ENCODE measurements at places on chromosomes 1 and 21.
A peak's percentile ranks its signal among the peaks of the same experiment; 100 is the strongest.

DNA sequence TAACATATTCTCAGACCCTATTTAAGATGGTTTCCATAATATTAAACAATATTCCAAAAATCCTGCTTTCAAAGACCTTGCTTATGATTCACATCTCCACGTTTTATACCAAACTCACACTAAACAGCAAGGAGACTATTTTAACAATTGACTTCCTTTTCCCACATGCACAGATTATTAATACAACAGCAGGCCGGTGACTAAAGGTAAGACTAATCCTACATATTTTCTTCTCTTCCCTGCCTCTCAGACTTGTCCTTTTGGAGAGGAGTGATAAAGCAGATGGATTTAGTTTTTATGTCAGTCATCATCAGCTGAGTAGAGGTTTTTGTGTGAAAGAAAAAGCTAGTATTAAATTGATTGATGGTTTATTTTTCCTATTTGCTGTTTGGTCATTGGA lies 400.6 kb downstream of the NTNG1 start:
- DNase-seq = no peak

GRCh38 chr1:94793296-94793656 lies 26.9 kb upstream of the SLC44A3 start:
- no peak for DNase-seq

DNA sequence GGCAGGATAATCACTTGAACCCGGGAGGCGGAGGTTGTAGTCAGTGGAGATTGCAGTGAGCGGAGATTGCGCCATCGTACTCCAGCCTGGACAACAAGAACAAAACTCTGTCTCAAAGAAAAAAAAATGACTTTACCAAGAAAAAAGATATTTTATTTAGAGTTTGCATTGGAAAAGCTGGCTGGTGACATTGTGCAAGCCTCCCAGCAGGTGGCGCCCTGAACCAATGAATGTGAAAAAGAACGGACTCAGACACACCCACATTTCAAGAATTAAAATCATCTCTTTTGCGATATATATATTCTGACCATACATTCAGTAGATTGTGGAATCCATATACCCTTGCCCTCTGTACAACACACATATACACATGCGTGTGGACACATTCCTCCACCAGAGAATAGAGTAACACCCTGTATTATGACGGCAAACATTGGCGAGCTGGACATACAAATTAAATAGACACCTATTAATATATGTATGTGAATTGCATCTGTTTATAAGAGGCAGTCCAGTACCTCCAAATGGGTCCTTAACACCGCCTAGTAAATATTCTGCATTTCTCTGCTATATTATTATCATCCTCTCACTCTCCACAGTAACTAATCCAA lies 39.0 kb upstream of the CADM3 start:
- DNase-seq = peak; percentile 50

GRCh38 chr1:8602471-8603219 lies 214.8 kb downstream of the RERE start:
- no peak for DNase-seq

DNA sequence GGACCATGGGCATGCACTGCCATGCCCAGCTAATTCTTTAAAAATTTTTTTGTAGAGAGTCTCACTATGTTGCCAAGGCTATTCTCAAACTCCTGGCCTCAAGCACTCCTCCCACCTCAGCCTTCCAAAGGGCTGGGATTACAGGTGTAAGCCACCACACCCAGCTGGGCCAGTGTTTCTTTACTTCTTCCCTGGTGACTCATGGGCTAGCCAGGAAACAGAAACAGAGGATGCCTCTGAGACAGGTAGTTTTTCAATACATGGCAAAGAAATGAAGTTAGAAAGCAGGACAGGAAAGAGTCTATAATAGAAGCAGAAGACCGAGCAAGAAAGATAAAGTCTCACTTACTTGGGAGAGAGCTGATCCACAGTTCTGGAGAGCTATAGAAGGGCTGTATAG lies 7.6 kb upstream of the C1orf74 start:
- DNase-seq = no peak

- no peak for DNase-seq
Measured at GRCh38 chr1:100415498-100415778, 63.1 kb downstream of the CDC14A start.

- DNase-seq = no peak
Measured at GRCh38 chr1:158285756-158286241, 3.9 kb upstream of the CD1C start.

DNA sequence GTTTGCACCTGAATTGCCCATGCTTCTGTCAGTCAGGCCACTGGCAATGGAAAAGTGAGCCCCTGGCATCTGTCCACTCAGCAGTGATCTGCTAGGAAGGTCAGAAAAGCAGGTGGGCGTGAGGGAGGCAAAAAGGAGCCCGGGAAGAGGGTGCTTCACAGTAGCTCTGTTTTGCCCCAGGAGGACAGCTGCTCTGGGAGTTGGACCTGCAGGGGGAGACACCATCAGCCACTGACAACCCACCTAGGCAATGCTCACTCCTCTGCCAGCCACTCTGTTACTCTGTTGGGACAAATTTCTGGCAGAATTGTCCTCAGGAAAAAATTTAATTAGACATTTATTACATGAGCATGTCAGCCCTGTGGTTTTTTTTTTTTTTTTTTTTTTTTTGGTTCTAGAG lies 146.4 kb downstream of the LRIG2 start:
- no peak for DNase-seq

GRCh38 chr21:45935628-45936027 lies 45.9 kb upstream of the COL6A1 start:
- no peak for DNase-seq

DNA sequence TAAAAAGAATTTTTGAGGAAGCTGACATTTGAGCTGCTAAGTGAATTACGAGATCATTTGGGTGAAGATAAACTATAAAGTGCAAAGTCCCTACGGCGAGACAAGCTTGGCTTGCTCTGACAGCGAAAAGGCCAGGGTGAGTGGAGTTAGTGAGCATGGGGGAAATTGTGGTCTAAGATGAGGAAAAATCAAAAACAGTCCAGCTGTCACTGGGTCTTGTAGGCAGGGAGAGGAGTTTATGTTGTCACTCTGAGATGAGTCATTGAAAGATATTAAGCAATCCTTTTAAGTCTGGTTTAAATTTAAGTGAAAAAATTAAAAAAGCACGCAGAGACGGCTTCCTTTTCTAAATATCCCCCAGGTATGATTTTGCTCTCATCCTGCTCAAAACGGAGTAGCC lies 601.9 kb downstream of the MRPL39 start:
- DNase-seq = no peak

DNA sequence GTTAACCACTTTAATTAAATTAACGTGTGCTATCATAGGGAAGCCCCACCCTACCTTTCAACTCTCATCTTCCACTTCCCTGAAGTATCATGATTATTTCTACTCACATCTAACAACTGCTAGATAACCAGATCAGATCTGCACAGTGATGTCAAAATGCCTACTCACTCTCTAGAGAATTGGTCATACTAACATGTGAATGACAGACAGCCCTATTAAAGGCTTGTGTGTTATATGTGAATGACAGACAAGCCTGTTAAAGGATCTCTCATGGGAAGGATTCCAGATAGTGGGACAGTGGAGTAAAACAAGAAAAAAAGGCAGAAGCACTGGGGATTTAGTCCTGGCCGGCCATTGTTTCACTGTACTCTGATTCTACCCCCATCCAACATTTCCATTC lies 12.6 kb downstream of the VTCN1 start:
- no peak for DNase-seq

DNA sequence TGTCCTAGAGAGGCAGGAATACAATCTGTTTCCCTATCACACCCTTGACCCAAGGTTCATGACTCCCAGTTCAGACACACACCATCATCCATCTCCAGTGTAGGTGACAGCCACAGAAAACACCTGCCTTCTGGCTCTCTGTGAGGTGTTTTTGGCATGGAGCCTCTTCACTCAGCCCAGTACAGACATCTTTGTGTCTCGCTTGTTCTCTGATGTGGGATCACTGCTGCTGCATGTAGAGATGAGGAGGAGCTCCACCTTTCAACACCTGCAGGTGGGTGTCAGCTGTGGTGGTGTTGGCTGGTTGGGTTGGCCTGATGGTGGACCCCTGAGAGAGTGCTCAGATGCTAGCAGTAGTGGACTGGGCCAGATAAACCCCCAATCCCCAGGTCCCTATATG lies 916.7 kb upstream of the B3GALT2 start:
- no peak for DNase-seq

GRCh38 chr1:86365896-86366295 lies 30.2 kb downstream of the ODF2L start:
- DNase-seq = no peak

DNA sequence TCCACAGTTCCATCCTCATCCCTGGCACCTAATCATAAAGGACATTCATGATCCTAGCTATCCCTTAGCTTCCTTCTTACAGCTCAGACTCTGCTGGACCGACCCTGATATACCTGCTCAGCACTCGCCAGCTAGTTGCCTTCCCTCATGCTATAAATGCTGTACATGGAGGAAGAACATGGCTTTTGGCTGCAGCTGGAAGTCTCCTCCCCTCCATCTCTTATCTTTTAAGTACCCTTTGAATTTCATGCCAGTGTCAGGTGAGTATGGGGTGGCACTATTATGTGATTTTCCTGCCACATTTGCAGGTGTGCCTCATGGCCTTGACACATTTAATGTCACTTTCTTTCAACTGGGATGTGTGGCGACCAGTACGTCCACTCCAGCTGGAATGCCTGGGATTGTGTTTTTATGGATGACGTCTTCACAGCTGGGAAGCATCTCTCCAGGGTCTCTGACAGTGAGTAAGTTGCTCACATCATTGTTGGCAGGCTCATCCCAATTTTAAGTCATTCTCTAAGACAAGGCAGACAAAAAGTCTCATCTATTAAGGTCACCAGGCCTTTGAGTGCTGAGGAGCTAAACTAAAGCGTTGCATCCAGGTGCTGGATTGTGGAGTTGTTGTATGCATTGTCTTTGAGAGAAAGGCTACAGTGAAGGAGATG lies 43.4 kb downstream of the RUNX1 start:
- DNase-seq = no peak

- DNase-seq = no peak
Measured at GRCh38 chr21:17964716-17965115, 145.6 kb upstream of the C21orf91 start.

DNA sequence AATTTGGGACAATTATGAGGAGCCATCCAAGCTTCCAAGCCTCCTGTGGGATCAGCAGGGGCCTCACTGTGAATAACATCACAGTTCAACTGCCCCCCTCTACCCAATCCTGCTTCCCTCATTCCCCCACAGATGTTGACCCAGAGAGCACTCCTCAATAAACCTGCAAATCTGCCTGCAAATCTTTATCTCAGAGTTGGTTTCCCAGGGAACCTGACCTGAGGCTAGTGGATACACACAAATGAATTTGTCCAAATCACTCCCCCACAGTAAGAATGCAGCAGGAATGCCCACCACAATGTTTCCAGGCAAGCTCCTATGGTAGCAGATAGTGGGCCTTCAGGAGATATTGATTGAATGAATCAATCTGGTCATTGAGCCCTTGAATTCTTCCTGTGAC lies 56.4 kb upstream of the HIVEP3 start:
- no peak for DNase-seq

- no peak for DNase-seq
Measured at GRCh38 chr21:38089763-38090046, 167.1 kb upstream of the KCNJ15 start.

GRCh38 chr1:213231795-213232231 lies 180.8 kb downstream of the RPS6KC1 start:
- no peak for DNase-seq

- no peak for DNase-seq
Measured at GRCh38 chr1:41895552-41895951, 23.2 kb downstream of the HIVEP3 start.

DNA sequence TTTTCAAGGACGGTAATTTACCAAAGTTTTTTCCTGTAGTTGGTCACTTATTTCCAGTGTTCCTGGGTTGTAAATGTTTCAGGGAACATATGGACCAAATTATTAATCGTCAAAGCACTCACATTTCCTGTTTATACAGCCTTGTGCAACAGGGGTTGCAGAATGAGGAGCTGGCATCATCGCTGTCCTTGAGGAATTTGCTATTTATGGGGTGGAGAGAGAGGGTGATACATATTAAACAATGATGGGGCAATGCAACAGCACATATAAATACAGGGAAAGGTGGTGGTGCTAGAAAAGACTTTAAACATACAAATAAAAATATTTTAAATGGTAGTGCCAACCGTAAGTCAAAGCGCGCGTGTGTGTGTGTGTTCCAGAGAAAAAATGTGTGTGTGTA lies 369.8 kb downstream of the NPHP4 start:
- no peak for DNase-seq

DNA sequence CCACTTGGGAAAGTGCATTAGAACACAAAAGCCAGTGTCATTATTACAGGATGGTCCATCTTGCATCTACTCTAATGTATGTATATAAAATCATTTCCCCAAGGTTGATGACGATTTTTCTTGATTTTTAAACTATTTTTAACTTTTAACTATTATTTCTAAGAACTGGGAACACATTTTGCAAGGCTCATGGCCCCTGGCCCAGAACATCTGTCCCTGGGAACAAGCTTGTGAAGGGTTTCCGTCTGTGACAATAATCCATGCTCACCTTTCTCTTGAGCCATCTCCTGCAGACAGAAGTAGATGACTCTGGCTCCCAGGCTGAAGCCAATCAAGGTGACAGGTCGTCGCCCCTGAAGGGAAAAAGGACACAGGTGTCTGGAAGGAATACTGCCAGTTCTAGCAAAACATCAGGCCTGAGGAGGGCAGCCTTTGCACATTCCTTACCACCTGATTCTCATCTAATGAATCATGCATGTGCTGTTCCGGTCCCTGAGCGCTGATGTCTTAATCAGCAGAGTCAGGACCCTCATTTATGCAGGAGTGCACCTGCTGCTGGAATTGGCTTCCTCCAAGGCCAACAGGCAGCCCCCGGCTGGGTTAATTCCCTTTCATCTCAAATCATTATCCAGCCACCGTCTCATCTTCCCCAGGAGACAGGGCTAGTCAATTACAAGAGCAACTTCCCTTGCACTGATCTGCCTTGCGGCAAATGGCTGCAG lies 62.5 kb downstream of the TMCO4 start:
- no peak for DNase-seq

DNA sequence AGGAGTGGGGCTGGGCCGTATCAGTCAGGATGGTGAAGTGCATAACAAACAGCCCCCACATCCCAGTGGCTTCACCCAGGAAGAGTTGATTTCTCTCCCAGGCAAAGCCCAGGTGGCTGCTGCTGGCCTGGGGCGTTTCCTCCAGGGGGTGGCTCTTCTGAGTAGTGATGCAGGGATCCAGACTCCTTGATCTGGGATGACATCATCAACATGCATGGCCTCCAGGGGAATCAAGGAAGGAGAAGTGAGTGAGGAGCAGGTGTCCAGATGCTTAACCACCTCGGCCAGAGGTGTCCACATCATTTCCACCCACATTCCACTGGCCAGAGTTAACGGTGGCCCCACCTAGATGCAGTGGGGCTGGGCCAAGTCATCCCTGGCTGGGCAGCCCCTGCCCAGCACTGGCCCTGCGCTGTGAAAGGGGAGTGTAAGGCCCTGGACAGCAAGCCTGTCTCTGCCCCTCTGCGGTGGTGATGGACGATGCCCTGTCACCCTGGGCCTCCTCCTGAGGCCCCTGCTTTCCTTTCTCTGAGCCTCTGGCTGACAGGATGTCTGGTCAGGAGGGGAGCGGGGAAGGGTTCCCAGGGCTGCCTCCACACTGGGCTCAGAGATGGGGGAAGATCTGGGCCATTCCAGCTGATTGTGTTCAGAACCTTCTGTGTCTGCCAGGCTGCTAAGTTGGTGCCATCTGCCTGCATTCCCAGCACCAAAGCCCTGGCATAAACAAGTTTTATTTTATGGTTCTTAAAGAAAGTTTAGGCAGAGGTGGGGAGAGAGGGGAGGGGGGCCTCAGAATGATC lies 598.2 kb downstream of the MATN1 start:
- DNase-seq = no peak

All from NCI-H1048 (cell line).